ENCODE measurements at places on chromosomes 16 and 17.

GRCh38 chr17:6160911-6161855 is 91.0 kb downstream of the WSCD1 start:
- peak; percentile 38 for DNase-seq

DNA sequence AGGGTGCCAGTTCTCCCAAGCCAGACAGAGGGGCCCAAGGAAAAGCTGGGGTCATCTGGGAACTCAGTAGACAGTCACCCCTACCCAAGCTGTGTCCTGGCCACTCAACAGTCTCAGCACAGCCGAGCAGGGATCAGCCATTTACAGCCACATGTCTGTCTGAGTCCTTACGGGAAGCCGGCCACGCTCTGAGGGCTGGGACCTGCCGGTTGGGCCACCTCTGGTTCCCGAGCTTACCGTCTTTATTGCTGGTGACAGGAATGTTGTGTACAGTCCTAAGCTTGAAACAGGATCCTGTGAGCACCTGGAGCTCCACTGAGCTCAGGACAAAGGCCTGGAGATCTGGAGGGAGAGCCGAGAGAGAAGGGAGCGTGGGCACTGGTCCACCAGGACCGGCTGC is 59.8 kb downstream of the TIMM22 start:
- no peak for DNase-seq

DNA sequence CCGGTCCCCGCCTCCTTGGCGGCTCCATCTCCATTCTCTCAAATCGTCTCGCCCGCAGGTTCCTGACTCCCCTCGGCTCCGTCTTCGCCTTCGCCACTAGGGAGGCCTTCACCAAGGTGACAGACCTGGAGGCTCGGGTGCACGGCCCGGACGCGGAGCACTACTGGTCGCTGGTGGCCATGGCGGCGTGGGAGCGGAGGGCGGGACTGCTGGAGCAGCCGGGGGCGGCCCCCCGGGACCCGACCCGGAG is 862 bp downstream of the GLTPD2 start:
- no peak for DNase-seq

DNA sequence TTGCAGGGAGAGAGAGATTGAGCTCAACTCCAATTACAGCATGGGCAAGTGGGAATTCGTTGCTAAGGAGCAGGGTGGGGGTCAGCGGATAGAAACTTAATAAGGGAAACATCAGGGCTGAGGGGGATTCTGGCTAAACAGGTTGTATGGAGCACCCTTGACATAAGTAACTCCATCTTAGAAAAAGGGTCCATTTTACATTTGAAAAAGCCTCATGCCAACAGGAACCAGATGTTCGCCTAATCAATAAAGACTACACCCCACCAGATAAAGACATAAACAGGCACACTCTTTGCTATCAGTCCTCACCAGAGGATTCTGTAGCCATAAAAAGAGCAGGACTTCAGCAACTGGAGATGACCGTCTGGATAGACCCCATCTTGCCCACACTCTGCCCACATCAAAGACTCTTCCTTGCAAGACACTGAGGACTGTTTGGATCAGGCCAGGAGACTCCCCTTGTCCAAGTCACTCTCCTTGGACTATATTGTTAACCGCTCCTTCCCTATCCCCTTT is 1.6 kb upstream of the LRRC75A start:
- no peak for DNase-seq

DNA sequence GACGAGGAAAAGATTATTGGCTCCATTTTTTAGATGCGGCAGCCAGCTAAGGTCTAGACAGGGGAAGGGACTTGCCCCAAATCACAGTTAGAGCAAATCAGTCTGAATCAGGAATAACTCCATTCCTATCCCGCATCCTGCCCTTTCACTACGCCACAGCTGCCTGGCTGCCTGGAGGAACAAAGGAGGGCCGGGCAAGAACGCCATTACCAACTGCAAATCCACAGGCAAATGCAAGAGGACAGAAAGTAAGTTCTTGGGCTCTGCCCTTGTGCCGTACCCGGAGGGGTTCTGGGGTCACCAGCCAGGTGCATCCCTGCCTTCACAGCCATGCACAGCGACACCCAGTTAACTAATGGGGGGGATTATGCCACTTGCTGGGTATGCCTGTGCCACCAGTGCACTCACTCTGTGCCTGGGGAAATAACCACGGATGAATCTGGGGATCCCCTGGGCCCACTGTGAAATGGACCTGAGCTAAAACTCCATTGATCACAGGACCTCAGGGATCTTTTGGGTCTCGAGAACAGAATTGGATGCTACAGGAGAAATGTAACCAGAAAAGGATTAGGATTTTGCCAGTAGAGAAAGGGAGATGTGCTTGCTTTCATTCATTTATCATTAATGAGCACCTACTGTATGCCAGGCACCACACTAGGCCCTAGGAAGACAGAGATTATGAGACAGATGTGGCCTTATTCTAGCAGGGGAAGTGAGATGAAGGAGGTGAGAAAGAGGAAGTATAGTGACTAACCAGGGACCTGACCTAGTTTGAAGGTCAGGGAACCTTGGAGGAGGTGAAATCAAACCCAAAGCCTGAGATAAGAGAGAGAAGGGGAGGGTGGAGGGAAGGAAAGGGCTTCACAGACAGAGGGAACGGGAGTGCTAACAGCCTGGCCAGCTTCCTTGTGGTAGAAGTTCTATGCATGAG is 17.7 kb downstream of the BCL7C start:
- no peak for DNase-seq

DNA sequence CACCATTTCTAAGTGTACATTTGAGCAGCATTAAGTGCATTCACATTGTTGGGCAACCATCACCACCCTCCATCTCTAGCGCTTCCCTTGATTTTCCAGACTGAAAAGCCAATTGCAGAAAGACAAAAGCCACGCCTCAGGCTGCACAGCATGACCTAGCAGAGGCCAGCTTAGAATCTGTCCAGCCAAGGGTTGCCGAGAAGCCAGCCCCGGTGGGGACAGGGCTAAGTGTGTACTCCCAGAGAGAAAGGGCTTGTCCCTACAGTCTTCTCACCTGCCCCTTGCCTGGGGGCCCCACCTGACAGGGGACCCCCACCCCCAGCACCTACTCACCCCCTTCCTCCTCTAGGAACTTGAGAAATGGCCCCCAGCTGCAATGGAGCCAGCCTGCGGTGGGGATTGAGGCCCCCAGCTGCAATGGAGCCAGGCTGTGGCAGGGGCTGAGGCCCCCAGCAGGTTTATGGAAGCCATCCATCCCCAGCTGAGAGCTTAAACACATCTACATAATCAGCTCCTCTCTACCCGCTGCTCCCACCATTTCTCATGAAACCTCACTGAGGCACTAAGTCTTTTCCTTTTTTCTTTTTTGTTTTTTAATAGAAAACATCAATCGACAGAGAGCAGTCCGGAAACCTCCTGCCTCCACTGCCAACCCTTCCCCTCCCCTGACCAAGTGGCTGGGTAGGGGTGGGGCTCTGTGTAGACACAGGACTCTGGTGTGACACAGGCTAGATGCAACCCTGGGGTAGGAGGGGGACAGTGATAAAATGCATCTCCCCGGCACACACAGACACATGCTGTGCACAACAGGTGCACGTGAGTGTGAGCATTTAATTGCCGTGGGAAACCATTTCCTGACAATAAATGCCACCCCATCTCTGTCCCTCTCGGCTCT is 77.9 kb downstream of the CCT6B start:
- DNase-seq: no peak

DNA sequence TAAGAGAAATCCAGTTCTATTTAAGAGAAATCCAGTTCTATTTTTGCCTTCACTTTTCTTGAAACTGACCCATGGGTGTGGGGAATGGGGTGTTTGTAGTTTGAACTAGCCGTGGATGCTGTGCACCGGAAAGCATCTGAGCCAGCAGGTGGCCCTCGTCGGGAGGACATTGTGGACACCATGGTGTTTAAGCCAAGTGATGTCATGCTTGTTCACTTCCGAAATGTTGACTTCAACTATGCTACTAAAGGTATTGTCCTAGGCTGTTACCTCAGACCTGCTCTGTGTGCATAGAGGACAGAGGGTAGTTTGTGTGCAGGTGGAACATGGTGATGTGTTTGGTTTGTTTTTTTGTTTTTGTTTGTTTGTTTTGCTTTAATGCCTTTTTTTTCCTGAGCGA is 3.3 kb downstream of the ATXN2L start:
- no peak for DNase-seq

- DNase-seq: no peak
These were observed 374.0 kb upstream of the ASIC2 start for GRCh38 chr17:33667052-33667509.

GRCh38 chr17:81267390-81268067 is 27.6 kb downstream of the SLC38A10 start:
- DNase-seq: no peak
